ENCODE measurements at places on chromosomes 11 and 22. TPM values are rescaled to one million over a fixed set of nuclear protein-coding genes. Genes with fewer than 3 reads are reported as not detected.

The PARVG gene
- 0.09 TPM for total RNA-seq

The CENPM gene
- 1.9 TPM for total RNA-seq

The LMO1 gene
- total RNA-seq: not detected

The SMTNL1 gene
- total RNA-seq: not detected

The ELF5 gene
- not detected for total RNA-seq

The C11orf65 gene
- total RNA-seq: 1.6 TPM

The CHKA gene
- total RNA-seq: 5.8 TPM

The OR5P2 gene
- total RNA-seq: not detected

The SDHD gene
- 162 TPM for total RNA-seq

The PIH1D2 gene
- 1.4 TPM for total RNA-seq

The AIFM3 gene
- 1.4 TPM for total RNA-seq

The TP53I11 gene
- 4.1 TPM for total RNA-seq

The HBG1 gene
- total RNA-seq: not detected

The KCNA4 gene
- not detected for total RNA-seq

The NCR3LG1 gene
- 2.2 TPM for total RNA-seq

The MISFA gene
- total RNA-seq: 0.95 TPM

The UBASH3B gene
- 3.5 TPM for total RNA-seq

The OR4X2 gene
- total RNA-seq: not detected

The OR5I1 gene
- not detected for total RNA-seq

The BEST1 gene
- total RNA-seq: 4.6 TPM

The LMO2 gene
- total RNA-seq: under 0.01 TPM

The C22orf31 gene
- total RNA-seq: not detected

The GNB1L gene
- total RNA-seq: 4.2 TPM

The SUSD2 gene
- total RNA-seq: 0.26 TPM

The POU2AF1 gene
- not detected for total RNA-seq

The RIMBP3B gene
- under 0.01 TPM for total RNA-seq

The SLC6A5 gene
- not detected for total RNA-seq

The CHADL gene
- total RNA-seq: 1.5 TPM

The SAA4 gene
- not detected for total RNA-seq

The TNNI2 gene
- total RNA-seq: not detected

The GAL3ST1 gene
- not detected for total RNA-seq

The KRTAP5-9 gene
- total RNA-seq: not detected

The NRGN gene
- total RNA-seq: not detected

The CABP7 gene
- not detected for total RNA-seq

The RELA gene
- total RNA-seq: 13.4 TPM

The TRIM29 gene
- 0.94 TPM for total RNA-seq

The KCTD14 gene
- total RNA-seq: 0.32 TPM

The SERPING1 gene
- total RNA-seq: 5.5 TPM

The OR56B1 gene
- not detected for total RNA-seq

The SCUBE1 gene
- total RNA-seq: under 0.01 TPM

The TRIM34 gene
- total RNA-seq: 23.1 TPM

The HBG2 gene
- total RNA-seq: 0.32 TPM

The TTC36 gene
- not detected for total RNA-seq

The FAM111B gene
- 0.09 TPM for total RNA-seq

The CHST1 gene
- 0.32 TPM for total RNA-seq

The ESAM gene
- 0.16 TPM for total RNA-seq

The KCNJ5 gene
- total RNA-seq: 0.17 TPM

The MMP10 gene
- 0.79 TPM for total RNA-seq

The MS4A6A gene
- not detected for total RNA-seq

The TMEM151A gene
- total RNA-seq: 0.09 TPM

The KCNQ1 gene
- total RNA-seq: not detected

The TRIM22 gene
- total RNA-seq: 151 TPM
